ENCODE measurements at places on chromosomes 7 and 10.
A peak's percentile ranks its signal among the peaks of the same experiment; 100 is the strongest.

GRCh38 chr7:143882604-143883078 lies 19.3 kb downstream of the TCAF1 start:
- DNase-seq: no peak

- no peak for DNase-seq
Measured at GRCh38 chr10:89421018-89421476, 6.7 kb downstream of the IFIT5 start.

DNA sequence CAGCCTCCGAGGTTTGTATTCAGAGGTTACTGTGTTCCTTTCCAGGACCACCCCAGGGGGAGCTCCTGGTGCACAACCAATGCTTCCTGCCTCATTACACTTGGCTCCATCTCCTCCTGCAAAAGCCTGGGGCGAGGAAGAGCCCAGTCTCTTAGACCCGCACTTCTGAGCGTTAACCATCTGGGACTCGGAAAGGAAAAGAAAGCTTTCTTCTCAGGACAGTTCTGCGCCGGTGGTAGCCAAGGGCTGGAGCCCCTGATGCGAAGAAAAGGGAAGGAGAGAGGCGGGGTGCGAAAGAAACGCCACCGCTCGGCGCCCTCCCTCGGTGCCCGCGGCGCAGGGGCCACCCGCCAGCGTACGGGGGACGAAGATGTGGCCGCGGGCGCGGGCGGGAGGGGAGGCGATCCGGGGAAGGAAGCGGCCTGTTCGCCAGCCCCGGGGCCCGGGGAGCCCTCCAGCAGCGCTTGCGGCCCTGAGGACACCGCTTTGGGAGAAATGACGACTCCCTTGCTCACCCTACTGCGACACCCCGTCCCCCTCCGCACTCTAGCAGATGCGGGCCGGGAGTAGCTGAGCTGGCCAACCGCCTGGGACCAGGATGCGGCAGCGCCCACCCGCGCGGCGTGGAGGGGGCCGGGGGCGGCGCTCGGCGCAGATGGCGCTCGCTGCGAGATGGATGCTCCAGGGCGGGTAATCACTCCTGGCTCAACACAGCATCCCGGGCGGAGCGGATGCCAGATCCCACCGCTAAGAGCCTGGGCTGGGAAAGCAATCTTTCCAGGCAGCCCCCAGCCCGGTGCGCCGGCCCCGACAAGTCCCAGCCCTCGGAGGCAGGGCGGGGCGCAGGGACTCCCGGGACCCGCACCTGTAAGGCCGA lies 1.3 kb downstream of the NRCAM start:
- DNase-seq: no peak

DNA sequence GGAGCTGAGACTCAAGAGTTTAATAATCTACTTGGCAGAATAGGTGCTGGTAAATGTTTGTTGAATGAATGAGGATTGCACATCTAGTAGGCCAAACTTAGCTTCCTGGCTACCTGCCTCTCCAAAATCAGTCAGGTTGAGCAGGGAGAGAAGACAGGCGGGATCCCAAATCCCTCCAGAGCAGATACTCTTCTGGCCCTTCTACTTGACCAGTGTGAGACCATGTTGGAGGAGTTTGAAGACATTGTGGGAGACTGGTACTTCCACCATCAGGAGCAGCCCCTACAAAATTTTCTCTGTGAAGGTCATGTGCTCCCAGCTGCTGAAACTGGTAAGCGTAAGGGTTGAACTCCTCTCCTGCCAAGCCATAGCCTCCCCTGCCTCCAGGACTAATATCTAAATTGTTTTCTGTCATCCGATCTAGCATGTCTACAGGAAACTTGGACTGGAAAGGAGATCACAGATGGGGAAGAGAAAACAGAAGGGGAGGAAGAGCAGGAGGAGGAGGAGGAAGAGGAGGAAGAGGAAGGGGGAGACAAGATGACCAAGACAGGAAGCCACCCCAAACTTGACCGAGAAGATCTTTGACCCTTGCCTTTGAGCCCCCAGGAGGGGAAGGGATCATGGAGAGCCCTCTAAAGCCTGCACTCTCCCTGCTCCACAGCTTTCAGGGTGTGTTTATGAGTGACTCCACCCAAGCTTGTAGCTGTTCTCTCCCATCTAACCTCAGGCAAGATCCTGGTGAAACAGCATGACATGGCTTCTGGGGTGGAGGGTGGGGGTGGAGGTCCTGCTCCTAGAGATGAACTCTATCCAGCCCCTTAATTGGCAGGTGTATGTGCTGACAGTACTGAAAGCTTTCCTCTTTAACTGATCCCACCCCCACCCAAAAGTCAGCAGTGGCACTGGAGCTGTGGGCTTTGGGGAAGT lies 2.2 kb upstream of the MBLAC1 start:
- no peak for DNase-seq

DNA sequence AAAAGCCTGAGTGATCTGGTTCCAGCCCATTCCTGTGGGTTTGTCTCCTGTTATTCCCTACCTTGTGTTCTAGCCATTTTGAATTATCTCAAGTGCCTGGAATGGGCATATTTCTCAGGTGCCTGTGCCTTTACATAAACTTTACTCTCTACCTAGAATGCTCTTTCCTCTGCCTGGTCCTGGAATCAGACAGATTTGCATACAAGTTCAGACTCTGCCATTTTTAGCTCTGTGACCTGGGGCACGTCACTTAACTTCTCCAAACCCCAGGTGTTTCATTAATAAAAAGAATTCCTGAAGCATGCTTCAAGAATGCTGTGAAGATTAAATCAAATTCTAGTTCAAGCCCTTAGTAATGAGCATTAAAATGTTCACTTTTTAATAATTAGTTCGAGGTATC lies 7.8 kb downstream of the DCLRE1A start:
- no peak for DNase-seq

- DNase-seq: no peak
Measured at GRCh38 chr7:148521271-148521670, 69.3 kb upstream of the C7orf33 start.

- no peak for DNase-seq
Measured at GRCh38 chr7:603152-603951, 83.7 kb upstream of the PDGFA start.

GRCh38 chr7:4021413-4021812 lies 660.7 kb upstream of the FOXK1 start:
- no peak for DNase-seq

GRCh38 chr10:15436696-15437095 lies 65.6 kb upstream of the FAM171A1 start:
- DNase-seq: no peak

GRCh38 chr10:43044961-43045621 lies 31.8 kb upstream of the RET start:
- no peak for DNase-seq

- no peak for DNase-seq
Measured at GRCh38 chr7:28688651-28689050, 269.5 kb downstream of the TRIL start.

DNA sequence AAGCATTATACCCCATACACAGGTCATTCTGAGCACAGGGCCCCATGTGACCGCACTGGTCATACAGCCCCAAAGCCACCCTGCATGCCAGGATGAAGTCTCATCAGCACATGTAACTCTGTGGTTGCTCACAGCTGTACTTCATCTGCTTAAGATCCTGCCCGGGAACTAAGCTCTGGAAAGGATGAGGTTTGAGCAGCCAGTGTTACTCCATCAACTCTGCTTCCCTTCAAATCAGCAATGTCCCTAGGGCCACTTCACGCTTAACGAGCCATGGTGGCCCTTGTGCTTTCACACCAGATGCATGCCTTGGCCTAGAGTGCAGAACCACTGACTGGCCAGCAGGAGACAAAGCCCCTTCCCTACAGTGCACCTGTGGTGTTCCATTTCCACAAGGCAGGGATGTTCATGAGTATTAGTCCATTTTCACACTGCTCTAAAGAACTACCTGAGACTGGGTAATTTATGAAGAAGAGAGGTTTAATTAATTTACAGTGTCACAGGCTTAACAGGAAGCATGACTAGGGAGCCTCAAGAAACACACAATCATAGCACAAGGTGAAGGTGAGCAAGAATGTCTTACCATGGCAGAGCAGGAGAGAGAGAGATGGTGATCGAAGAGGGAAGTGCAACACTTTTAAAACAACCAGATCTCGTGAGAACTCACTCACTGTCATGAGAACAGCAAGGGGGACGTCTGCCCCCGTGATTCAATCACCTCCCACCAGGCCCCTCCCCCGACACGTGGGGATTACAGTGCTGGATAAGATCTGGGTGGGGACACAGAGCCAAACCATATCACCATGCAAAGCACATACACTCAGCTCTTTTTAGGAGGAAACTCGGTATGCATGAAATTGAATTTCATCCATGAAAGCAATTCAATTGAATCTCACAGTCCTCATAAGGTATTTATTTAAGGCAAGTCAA lies 149.0 kb upstream of the CDCA7L start:
- no peak for DNase-seq

GRCh38 chr10:49577182-49577925 lies 32.8 kb upstream of the SLC18A3 start:
- DNase-seq: no peak

- no peak for DNase-seq
Measured at GRCh38 chr10:55631071-55631654, 729.9 kb downstream of the ZWINT start.

DNA sequence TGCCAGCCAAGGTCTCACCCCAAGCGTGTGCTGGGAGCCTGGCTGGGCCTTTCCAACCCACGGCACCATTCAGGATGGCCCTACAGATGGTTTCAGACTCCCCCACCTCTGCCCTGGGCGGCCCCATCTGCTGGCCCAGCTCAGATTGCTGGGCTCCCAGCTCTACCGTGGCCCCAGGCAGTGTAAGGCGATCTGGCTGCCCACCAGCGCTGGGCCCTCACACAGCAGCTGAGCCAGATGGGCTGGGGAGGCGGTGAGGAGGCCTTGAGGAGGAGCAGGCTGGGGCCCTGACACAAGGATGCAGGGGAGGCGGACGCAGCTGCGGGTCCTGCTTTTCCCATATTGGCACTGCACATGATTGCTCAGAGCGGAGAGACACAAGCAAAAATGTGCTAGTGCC lies 162.8 kb downstream of the NRF1 start:
- no peak for DNase-seq

DNA sequence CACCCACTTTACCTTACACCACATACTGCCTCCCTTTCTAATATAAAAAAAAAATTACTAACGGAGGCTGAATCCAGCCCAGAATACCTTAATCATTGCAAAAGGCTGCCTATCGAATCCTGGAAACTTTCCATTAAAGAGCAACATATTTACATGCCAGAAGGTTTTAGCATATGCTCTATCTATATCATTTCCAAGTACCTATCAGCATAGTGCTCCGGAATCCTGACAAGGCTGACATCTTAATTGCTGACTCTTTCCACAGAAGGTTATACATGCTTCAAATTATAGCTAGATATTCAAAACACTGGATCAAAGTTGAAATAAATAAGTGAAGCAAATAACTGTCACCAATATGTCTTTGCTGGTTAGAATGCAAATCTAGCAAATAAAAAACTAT lies 170.9 kb upstream of the CDK1 start:
- DNase-seq: no peak

GRCh38 chr7:97307521-97308108 lies 190.1 kb downstream of the SDHAF3 start:
- DNase-seq: peak; percentile 2

GRCh38 chr7:36652431-36652830 lies 71.9 kb downstream of the AOAH start:
- no peak for DNase-seq
